HepG2 (cell line): ENCODE measurements at places on chromosomes 1 and 21.

GRCh38 chr1:95179205-95179986 is 54.6 kb upstream of the RWDD3 start:
- no peak for DNase-seq

- DNase-seq, result peak; percentile 78
These were observed at the start of gene AGL for GRCh38 chr1:99849744-99850458. TSS of gene AGL (plus strand) at chr1:99850361. CDS start at chr1:99851043, 682 bp downstream.

DNA sequence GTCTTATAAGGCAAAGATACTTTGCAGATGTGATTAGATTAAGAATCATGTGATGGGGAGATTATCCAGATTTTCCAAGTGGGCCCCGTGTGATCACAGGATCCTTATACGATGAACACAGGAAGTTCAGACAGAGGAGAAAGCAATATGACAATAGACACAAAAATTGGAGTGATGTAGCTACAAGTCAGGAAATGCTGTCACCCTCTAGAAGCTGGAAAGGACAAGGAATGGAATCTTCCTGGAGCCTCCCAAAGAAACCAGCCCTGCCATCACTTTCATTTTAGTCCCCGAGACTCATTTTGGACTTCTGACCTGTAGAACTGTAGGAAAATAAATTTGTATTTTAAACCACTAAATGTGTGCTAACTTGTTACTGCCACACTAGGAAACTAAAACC is 61.9 kb upstream of the C1orf21 start:
- no peak for DNase-seq

- no peak for DNase-seq
These were observed 330.6 kb downstream of the RPS6KC1 start for GRCh38 chr1:213381572-213382084.

- DNase-seq, result no peak
These were observed 17.7 kb downstream of the NMNAT1 start for GRCh38 chr1:9960706-9961562.
